ENCODE measurements at places on chromosomes 3 and 15.

DNA sequence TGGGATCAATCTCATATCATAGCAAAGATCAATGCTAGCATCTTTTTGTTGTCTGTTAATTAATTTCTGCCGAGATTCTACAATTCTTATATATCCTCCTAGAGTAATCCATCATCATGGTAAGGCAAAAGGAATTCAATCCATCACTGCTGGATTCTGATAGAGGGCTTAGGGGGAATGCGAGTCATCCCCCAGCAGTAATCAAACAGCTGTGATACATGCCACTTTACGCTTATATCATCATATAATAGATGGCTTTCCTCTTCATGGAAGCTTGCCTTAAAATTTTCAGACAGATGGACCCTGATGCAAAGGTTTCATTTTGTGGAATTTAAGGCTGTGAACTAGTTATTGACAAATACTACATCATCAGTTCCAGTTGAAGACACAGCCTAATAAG is 645.9 kb downstream of the CADM2 start:
- no peak for DNase-seq

DNA sequence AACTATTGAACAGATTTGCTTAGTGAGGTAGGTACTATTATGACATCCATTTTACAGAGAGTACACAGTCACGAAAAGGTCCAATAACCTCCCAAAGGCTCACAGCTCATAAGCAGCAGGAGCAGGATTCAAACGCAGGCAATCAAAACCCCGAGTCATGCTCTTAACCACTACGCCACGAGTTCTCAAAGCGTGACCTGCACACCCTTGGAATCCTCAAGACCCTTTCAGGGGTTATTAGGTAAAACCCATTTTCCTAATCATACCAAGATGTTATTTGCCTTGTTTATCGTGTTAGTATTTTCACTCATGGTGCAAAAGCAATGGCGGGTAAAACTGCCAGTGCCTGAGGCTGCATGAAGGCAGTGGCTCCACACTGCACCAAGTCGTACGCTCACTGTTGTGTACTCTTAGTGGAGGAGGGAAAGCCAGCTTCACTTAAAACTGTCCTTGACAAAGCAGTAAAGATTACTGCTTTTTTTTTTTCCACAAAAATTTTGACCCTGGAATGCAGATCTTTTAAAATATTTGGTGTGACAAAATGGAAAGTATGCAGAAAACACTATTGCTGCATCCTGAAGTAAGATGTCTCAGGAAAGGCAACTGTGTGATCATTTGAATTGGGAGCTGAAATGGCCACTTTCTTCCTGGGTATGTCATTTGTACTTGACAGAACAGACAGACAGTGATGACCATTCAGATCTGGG is 96.1 kb downstream of the IGF2BP2 start:
- no peak for DNase-seq

- no peak for DNase-seq
These were observed 2.2 kb upstream of the FOXB1 start for GRCh38 chr15:60001610-60002527.

- DNase-seq, result peak; percentile 21
These were observed 928 bp downstream of the CEP97 start for GRCh38 chr3:101725194-101725889.

GRCh38 chr15:77178411-77178810 is 107.5 kb upstream of the TSPAN3 start:
- DNase-seq, result no peak

- no peak for DNase-seq
These were observed 60.4 kb upstream of the TNFAIP8L3 start for GRCh38 chr15:51155016-51155580.

DNA sequence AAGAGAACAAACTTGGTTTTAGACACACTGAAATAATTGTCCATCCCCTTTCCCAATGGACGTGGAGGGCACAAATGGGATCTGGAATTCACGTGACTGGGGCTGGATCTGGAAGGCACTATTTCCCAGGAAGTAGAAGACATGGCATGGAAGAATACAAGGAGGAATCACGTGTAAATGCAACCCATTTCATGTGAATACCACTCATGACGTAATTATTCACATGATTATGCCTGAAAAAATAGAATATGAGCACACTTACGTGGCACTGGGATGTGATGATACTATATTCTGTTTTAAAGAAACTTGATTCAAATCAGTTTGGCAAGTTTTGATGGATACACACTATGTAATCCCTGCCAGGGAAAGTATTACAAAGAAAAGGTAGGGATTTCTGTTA is 477.3 kb downstream of the GABRG3 start:
- DNase-seq, result no peak

GRCh38 chr3:55165704-55166405 is 238.0 kb upstream of the LRTM1 start:
- no peak for DNase-seq

DNA sequence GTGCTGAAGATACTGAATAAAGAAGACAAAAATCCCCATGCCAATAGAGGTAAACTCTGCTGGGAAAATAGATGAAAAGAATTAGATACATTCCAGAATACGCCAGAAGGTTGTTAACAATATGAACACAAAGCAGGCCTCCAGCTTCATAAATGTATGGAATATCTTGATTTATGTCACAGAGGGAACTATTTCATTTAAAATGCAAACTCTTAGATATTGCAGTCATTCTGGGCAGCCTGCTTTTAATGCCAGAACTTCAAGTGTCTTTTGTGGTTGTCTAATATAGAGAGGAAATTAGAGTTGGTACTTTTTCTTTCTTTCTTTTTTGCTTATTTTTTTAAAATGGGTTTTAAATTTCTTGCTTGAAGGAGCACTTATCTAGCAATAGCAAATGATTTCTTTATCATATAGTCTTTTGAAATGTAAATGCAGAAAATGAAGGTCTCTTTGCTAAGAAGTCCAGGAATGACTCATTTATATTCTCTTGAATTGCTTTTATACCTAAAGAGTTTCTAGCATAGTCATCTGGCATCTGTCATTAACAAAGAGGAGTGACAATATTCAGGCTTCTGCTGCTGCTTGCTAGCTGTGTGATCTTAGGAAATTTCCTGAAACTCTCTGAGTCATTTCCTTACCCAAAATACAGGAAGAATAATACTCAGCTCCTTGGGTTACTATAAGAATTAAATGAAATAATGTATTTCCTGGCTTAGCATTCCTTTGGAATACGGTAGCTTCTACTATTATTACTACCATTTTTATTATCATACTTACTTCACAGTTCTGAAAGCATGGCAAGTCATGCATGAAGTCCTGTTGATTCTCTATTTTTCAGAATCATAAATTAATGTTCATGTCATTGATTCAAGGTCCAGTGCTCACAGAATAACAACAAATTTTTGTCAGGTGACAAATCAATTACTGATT is 527.6 kb downstream of the DIPK2A start:
- DNase-seq, result no peak

GRCh38 chr3:127870156-127870555 is 44.9 kb upstream of the KBTBD12 start:
- DNase-seq, result no peak

GRCh38 chr15:74632601-74633000 is 17.0 kb downstream of the CLK3 start:
- no peak for DNase-seq

DNA sequence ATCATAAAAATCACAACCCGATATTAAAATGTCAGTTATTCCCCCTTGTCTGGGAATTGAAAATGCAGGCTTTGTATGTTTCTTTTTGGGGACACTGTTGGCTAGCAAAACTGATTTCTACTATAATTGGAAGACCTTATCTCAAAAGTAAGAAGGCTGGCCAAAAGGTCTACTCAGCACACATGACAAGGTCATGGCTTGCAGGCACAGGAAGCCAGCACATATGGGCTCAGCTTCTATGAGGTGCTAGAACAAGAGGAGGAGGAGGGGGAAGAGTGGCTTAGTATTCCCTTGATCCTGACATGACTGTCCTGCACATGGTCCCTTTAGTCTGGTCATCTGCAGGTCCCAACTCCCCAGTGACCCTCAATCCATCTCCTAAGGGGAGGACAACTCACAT is 681.2 kb downstream of the SQOR start:
- no peak for DNase-seq

- no peak for DNase-seq
These were observed 34.5 kb upstream of the NR1I2 start for GRCh38 chr3:119747357-119747756.

DNA sequence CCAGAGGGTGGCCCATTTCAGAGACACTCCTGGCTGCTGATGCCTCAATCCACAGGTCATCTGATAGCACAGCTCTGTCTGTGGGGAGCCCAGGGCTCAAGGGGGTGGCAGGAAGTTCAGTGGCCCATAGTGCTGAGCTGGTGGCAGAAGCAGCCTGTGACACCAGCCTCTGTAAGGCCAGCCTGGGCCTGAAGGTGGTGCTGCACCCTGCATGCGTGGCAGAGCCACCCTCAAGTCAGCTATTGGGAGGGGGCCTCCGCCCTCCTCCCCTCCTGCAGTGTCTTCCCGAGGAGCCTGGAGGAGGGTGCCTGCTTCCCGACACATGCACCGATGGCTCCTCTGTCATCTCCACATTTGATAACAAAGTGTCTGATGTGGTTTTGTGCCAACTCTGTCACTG is 3.0 kb downstream of the PLA1A start:
- DNase-seq, result no peak

GRCh38 chr3:195226900-195227447 is 44.0 kb downstream of the XXYLT1 start:
- no peak for DNase-seq

GRCh38 chr3:194184265-194184751 is 48.4 kb downstream of the HES1 start:
- no peak for DNase-seq

All from CD4-positive, alpha-beta T cell treated with Interleukin-4 for 4 hours (primary cell).